Endodermal cell (in vitro differentiated cells): ENCODE measurements at places on chromosomes 12 and 14. TPM values are rescaled to one million over a fixed set of nuclear protein-coding genes. Genes with fewer than 3 reads are reported as not detected.

DNA sequence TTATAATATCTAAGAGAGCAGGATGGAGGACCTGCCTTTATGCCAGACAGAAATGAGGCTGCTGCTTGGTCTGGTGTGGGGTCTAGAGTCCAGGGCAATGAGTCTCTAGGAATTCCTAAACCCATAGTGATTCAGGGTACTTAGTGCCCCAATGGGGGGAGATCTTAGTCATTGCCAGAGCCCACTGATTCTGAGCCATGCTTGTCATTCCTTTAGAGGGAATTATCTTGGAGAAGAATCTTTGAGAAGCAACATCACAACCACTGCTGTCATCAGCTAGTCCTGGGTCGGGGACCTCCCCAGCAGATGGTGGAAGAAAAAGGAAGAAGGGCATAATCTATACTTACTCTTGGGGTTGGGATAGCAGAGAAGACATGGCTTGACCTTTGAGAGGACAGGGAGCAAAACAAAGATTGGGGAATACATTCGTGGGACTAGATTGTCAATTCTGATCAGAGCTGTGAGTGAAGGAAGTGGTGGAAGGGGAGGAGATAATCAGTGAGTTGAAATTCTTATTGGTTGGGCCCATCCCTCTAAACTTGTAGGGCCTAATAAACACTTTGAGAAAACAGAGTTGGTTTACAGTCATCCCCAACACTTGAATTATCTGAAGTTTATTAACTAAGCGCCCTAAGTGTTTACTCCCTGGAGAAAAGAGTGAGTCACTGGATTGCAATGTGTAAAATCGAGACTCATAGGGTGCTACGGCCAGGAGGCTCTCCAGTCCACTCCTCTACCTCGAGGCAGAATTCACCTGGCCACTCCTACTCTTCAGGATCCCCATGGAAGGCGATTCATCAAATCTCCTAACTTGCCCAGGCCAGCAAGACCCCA is 3.0 kb upstream of the KRT3 start:
- no peaks in the 10 kb centered on the region for H3K27me3 ChIP-seq
- H3K4me3 ChIP-seq = no peak overlapping the region
- no peaks in the 10 kb centered on the region for H3K4me1 ChIP-seq

The IRAK3 gene
- total RNA-seq = 0.52 and 0.59 TPM in 2 replicates

DNA sequence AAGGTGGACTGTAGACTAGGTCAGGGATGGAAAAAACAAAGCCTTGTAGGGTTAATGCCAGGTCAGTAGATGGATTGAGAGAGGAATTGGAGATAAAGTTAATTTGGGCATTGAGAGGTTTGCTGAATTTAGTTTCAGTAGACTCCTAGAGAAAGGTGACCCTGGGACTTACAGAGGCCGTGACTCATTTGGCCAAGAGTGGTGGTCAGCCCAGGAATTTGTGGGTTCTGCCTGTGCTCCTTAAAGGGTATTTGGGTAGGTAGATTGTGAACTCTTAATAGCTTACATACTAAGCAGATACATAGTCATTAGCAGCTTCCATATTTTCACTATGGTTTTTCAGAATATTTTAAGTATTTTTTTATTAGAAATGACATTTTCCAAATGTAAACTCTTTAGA is 21.8 kb downstream of the PLEKHA5 start:
- H3K4me1 ChIP-seq = no peaks in the 10 kb centered on the region
- H3K4me3 ChIP-seq = no peak overlapping the region
- H3K27ac ChIP-seq = no peak overlapping the region
- H3K27me3 ChIP-seq = no peaks in the 10 kb centered on the region

GRCh38 chr12:69151254-69151764 is 88.1 kb upstream of the CPSF6 start:
- peak; percentile 57 for DNase-seq
- no peaks in the 10 kb centered on the region for H3K4me1 ChIP-seq
- no peak overlapping the region for H3K27ac ChIP-seq
- no peaks in the 10 kb centered on the region for H3K36me3 ChIP-seq
- H3K27me3 ChIP-seq = no peaks in the 10 kb centered on the region
- no peak overlapping the region for H3K4me3 ChIP-seq

DNA sequence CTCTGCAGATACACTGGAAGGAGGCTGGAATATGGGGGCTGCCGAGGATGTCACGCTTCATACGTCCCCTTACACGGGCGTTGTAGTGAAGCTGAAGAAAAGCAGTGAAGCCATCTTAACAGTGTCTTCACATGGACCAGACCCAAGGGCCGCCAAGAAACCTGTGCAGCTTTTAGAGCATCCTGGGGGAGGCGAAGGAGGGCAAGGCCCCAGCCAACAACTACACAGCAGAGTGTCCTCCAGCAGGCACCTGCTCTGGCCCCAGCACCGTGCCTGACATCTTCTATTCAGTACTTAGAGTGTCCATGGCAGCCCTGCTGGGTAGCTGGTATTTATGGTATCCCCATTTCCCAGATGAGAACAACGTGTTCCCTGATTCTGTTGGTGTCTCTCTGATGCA is 48.9 kb upstream of the RIN3 start:
- no peaks in the 10 kb centered on the region for H3K4me1 ChIP-seq
- no peaks in the 10 kb centered on the region for H3K36me3 ChIP-seq
- no peak overlapping the region for H3K27ac ChIP-seq
- peak; percentile 42 for DNase-seq

DNA sequence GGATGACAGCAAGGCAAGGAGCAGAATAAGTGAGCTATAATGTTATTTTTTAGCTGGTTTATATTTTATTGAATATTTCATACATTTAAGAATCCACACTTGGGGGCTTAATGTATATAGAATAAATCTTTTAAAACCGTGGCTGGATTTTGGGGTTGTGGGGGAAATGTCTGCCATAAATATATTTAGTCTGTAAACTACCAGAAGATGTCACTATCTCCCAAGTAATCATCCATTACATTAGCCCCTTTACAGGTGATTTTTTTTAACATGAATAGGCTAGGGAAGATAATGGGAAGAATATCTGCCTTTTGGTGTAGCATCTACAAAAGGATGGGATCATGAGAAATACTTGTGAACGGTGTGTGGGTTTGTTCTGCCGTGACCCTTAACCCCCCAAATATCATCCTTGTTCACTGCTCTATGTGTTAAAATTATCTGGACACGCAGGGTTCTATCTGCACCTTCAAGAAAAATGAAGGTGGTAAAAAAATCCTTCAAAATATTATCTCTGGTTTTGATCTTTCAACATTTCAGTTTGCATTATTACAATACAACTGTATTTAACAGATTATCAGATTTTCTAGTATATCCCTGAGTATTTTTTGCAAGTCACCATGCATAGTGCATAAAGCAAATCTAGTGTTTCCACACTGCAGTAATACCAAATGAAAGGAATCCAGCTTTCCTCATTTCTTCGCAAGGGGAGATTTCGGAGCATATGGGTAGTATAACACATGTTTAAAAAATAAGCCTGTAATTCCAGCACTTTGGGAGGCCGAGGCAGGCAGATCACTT is 8.0 kb upstream of the SLC17A8 start:
- H3K4me1 ChIP-seq = no peaks in the 10 kb centered on the region
- H3K27me3 ChIP-seq = no peaks in the 10 kb centered on the region
- H3K36me3 ChIP-seq = no peaks in the 10 kb centered on the region
- no peak overlapping the region for H3K27ac ChIP-seq
- no peak overlapping the region for H3K4me3 ChIP-seq

The ZNF891 gene
- total RNA-seq = 2.8 to 3.9 TPM (median 3.9 TPM) in 3 replicates

DNA sequence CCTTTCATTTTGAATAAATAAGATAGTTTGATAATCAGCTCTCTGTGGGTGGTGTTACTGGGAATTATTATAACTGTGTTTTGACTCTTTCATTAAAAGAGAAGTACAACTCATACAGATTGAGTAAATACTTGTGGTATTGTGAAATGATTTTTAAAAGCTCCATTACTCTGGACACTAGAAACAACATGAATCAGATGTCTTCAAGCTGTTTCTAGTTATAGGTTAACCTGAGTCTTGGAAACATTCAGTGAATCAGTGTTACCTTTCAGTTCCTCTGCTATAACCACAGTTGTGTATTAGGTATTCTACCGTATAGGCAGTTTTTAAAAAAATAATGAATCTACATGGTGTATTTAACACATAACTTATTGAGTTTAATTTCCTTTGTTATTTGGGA is 128.4 kb upstream of the SSTR1 start:
- H3K27me3 ChIP-seq = no peaks in the 10 kb centered on the region
- H3K4me1 ChIP-seq = no peaks in the 10 kb centered on the region
- no peak overlapping the region for H3K4me3 ChIP-seq
- H3K27ac ChIP-seq = no peak overlapping the region
- DNase-seq = no peak
- no peaks in the 10 kb centered on the region for H3K36me3 ChIP-seq

- H3K4me1 ChIP-seq = peaks cover 3% of the 10 kb centered on the region
- H3K27me3 ChIP-seq = no peaks in the 10 kb centered on the region
- DNase-seq = no peak
- no peaks in the 10 kb centered on the region for H3K36me3 ChIP-seq
- no peak overlapping the region for H3K4me3 ChIP-seq
These were observed 12.9 kb downstream of the NCOR2 start for GRCh38 chr12:124554429-124555029.

- H3K27me3 ChIP-seq = no peaks in the 10 kb centered on the region
- DNase-seq = no peak
- H3K27ac ChIP-seq = no peak overlapping the region
- no peak overlapping the region for H3K4me3 ChIP-seq
- H3K4me1 ChIP-seq = no peaks in the 10 kb centered on the region
These were observed 8.2 kb upstream of the PPP1CC start for GRCh38 chr12:110750784-110751461.
